Mesothelial cell of epicardium (in vitro differentiated cells): ENCODE measurements at places on chromosomes 5 and 9. TPM values are rescaled to one million over a fixed set of nuclear protein-coding genes. Genes with fewer than 3 reads are reported as not detected.

- H3K27me3 ChIP-seq: no peaks in the 10 kb centered on the region
- H3K4me1 ChIP-seq: no peaks in the 10 kb centered on the region
- H3K36me3 ChIP-seq: peaks cover 4% of the 10 kb centered on the region
Measured at GRCh38 chr5:62794456-62794855, 215.8 kb downstream of the LRRC70 start.

DNA sequence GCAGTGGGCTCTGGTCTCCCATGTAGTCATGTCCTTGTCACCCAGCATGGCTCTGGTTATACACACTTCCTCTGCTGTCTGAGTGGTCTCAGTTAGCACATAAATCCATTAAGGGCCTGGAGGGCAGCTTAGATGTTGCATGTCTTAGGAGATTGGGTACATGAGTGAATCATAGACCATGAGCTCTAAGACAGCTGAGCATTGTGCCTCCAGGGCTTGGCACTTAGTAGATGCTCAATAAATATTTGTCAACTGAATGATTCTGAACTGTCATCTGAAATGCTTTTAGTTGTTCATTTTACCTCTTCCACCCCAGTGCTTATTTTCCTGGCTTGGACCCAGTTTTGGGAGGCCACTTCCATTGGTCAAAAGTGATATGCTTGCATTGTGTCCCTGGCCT lies 135.6 kb downstream of the BOD1 start:
- peaks cover 56% of the 10 kb centered on the region for H3K27me3 ChIP-seq
- H3K4me1 ChIP-seq: no peaks in the 10 kb centered on the region
- no peak for DNase-seq
- H3K4me3 ChIP-seq: no peak overlapping the region
- no peak overlapping the region for H3K27ac ChIP-seq
- no peaks in the 10 kb centered on the region for H3K36me3 ChIP-seq

DNA sequence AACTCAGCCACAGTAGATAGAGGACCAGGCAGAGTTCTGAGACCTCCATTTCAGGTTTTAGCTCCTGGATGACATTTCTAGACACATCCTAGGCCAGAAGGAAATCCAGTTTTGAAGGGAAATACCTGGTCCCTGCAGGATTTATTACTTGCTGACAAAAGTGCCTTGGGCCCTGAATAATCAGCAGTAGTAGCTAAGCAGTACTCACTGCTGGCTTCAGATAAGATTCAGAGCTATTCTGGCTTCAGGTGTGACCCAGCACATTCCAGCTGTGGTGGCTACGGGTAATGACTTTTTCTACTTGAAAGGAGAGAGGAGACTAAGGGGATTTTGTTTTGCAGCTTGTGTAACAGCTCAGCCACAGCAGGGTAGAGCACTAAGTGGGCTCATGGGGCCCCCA lies 34.0 kb downstream of the NDUFAF2 start:
- peaks cover 5% of the 10 kb centered on the region for H3K36me3 ChIP-seq
- no peaks in the 10 kb centered on the region for H3K27me3 ChIP-seq
- H3K4me3 ChIP-seq: no peak overlapping the region
- no peak overlapping the region for H3K27ac ChIP-seq

GRCh38 chr9:134970198-134970597 lies 52.5 kb upstream of the FCN1 start:
- no peak for DNase-seq
- H3K4me3 ChIP-seq: no peak overlapping the region
- no peak overlapping the region for H3K27ac ChIP-seq
- H3K27me3 ChIP-seq: peaks cover 56% of the 10 kb centered on the region

GRCh38 chr9:133769511-133770075 lies 31.4 kb upstream of the SARDH start:
- peak; percentile 16 for DNase-seq
- no peak overlapping the region for H3K4me3 ChIP-seq
- peaks cover 43% of the 10 kb centered on the region for H3K36me3 ChIP-seq
- H3K27me3 ChIP-seq: no peaks in the 10 kb centered on the region
- no peak overlapping the region for H3K27ac ChIP-seq

DNA sequence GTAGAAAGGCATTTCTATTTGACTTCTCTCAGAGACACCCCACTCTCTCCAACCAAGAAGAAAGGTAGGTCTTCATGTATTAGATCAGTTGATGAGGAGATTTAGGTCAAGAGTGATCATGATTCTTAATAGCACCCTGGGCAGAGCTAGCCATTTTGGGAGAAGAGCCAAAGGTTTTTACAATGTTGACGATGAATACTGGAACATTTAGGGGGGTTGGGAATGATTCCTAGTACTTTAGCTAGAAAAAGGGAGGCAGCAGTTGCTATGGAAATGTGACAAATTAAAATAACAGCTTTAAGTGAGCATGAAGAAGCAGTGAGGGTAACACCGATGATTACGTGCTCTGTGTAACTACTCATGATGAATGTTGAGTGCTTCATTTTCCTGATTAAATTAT lies 9.5 kb upstream of the RPS23 start:
- no peak overlapping the region for H3K4me3 ChIP-seq
- H3K4me1 ChIP-seq: peaks cover 5% of the 10 kb centered on the region
- DNase-seq: no peak
- H3K36me3 ChIP-seq: no peaks in the 10 kb centered on the region

GRCh38 chr5:169095976-169096375 lies 205.0 kb downstream of the SLIT3 start:
- H3K36me3 ChIP-seq: no peaks in the 10 kb centered on the region
- peaks cover 3% of the 10 kb centered on the region for H3K27me3 ChIP-seq
- no peak overlapping the region for H3K27ac ChIP-seq
- peaks cover 18% of the 10 kb centered on the region for H3K4me1 ChIP-seq

GRCh38 chr9:116870566-116870965 lies 183.5 kb downstream of the TRIM32 start:
- peaks cover 4% of the 10 kb centered on the region for H3K4me1 ChIP-seq
- no peak for DNase-seq

GRCh38 chr5:177494346-177495195 lies 2.8 kb downstream of the PDLIM7 start:
- H3K4me1 ChIP-seq: peaks cover 55% of the 10 kb centered on the region
- peak; percentile 69 for DNase-seq
- H3K36me3 ChIP-seq: peaks cover 13% of the 10 kb centered on the region
- peak overlapping the region; percentile 74 for H3K4me3 ChIP-seq
- no peaks in the 10 kb centered on the region for H3K27me3 ChIP-seq

GRCh38 chr9:125748446-125749099 lies 1.4 kb downstream of the PBX3 start:
- H3K27me3 ChIP-seq: no peaks in the 10 kb centered on the region
- peaks cover 42% of the 10 kb centered on the region for H3K4me1 ChIP-seq
- H3K36me3 ChIP-seq: peaks cover 2% of the 10 kb centered on the region
- DNase-seq: no peak
- H3K4me3 ChIP-seq: peak overlapping the region; percentile 93

GRCh38 chr5:153212471-153212870 lies 278.0 kb upstream of the GRIA1 start:
- no peak overlapping the region for H3K27ac ChIP-seq
- H3K36me3 ChIP-seq: no peaks in the 10 kb centered on the region
- DNase-seq: no peak
- no peaks in the 10 kb centered on the region for H3K4me1 ChIP-seq
- H3K4me3 ChIP-seq: no peak overlapping the region

DNA sequence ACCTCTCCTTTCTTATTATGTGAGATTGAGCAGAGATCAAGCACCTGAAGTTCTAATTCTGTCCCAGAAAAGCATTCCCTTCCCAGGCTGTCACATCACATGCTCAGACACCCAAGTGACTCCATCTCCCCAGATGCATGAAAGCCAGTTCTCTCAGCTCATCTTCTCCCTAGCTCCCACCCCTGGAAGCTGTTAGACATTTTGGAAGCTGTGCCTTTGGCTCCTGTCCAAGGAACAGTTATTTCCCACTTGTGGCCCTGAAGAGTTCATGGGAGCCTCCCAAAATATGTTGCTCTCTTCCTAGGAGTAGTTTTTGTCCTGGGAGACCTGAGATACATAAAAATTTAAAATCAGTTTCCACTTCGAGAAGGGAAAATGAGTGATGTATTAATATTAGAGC lies 161.4 kb upstream of the GAS1 start:
- H3K27ac ChIP-seq: no peak overlapping the region
- peaks cover 4% of the 10 kb centered on the region for H3K36me3 ChIP-seq
- H3K27me3 ChIP-seq: no peaks in the 10 kb centered on the region
- peaks cover 36% of the 10 kb centered on the region for H3K4me1 ChIP-seq

GRCh38 chr5:39717176-39717897 lies 292.6 kb upstream of the DAB2 start:
- no peaks in the 10 kb centered on the region for H3K36me3 ChIP-seq
- no peak overlapping the region for H3K27ac ChIP-seq
- no peak overlapping the region for H3K4me3 ChIP-seq
- no peaks in the 10 kb centered on the region for H3K27me3 ChIP-seq
- no peak for DNase-seq

DNA sequence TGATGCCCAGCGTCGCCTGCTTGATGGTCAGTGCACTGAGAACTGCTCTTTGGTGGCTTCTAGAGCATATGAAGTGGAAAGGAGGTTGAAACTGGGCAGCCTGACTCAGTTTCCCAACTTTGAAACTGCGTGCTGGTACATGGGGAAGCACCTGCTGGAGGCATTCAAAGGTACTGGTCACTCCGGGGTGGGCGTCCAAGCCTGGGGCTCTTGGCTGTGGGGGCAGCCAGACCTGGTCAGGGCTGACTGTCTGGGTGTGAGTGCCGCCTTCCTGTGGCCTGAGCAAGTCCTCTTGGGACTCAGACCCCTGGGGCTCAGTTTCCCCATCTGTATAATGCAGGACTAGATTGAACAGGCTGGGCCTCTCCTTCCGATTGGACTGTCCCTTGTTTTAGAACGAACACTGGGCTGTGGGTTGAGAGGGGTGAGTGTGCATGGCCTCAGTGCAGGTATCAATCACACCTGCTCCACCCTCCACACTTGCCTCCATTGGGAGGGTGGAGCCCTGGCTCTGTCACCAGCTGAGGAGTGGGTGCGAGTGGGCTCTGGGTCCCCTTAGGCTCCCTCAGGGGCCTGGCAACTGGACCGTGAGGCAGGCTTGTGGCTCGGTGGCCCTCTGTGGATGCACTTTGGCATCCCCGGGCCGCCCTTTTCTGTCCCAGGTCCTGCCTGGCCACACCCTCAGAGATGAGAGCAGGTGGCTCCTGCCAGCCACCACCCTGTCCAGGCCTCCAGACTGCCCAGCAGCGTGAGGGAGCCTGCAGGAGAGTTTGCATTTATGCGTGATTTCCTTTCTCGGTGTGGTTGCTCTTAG lies 80.2 kb downstream of the PHF2 start:
- peaks cover 33% of the 10 kb centered on the region for H3K36me3 ChIP-seq
- no peaks in the 10 kb centered on the region for H3K4me1 ChIP-seq
- no peak overlapping the region for H3K27ac ChIP-seq
- H3K27me3 ChIP-seq: no peaks in the 10 kb centered on the region
- H3K4me3 ChIP-seq: no peak overlapping the region

GRCh38 chr5:147445090-147445489 lies 64.8 kb downstream of the DPYSL3 start:
- H3K36me3 ChIP-seq: peaks cover 13% of the 10 kb centered on the region
- H3K4me1 ChIP-seq: peaks cover 74% of the 10 kb centered on the region
- no peak overlapping the region for H3K4me3 ChIP-seq
- no peak for DNase-seq
- no peaks in the 10 kb centered on the region for H3K27me3 ChIP-seq

- no peak for DNase-seq
- peaks cover 7% of the 10 kb centered on the region for H3K4me1 ChIP-seq
- no peaks in the 10 kb centered on the region for H3K36me3 ChIP-seq
- H3K4me3 ChIP-seq: no peak overlapping the region
Measured at GRCh38 chr5:102087906-102088305, 208.2 kb downstream of the SLCO4C1 start.

DNA sequence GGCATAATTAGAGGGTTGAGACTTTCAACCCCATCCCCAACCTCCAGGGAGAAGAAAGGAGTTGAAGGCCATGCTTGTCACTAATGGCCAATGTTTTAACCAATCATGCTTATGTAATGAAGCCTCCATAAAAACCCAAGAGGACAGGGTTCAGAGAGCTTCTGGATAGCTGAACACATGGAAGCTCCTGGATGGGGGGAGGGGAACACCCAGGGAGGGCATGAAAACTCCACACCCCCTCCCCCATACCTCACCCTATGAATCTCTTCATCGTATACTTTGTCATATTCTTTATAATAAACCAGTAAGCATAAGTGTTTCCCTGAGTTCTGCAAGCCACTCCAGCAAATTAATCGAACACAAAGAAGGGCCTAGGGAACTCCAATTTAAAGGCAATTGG lies 81.7 kb downstream of the ALDH7A1 start:
- H3K4me1 ChIP-seq: peaks cover 29% of the 10 kb centered on the region
- no peak for DNase-seq
- no peaks in the 10 kb centered on the region for H3K27me3 ChIP-seq
- H3K27ac ChIP-seq: no peak overlapping the region
- no peaks in the 10 kb centered on the region for H3K36me3 ChIP-seq

- no peak overlapping the region for H3K4me3 ChIP-seq
- no peaks in the 10 kb centered on the region for H3K4me1 ChIP-seq
- H3K27me3 ChIP-seq: peaks cover 22% of the 10 kb centered on the region
Measured at GRCh38 chr9:68629042-68629441, 76.0 kb upstream of the PIP5K1B start.

GRCh38 chr5:641331-641765 lies 29.2 kb downstream of the CEP72 start:
- peaks cover 18% of the 10 kb centered on the region for H3K36me3 ChIP-seq
- no peaks in the 10 kb centered on the region for H3K4me1 ChIP-seq
- no peak overlapping the region for H3K4me3 ChIP-seq
- no peak overlapping the region for H3K27ac ChIP-seq

PCDHAC2 gene
- 12.1 to 12.7 TPM (median 12.4 TPM) in 3 replicates for total RNA-seq

NR2F1 gene
- 19.7 to 21.4 TPM (median 20.3 TPM) in 3 replicates for total RNA-seq

ARRDC3 gene
- total RNA-seq: 43.8 to 49.9 TPM (median 45.9 TPM) in 3 replicates

ASS1 gene
- total RNA-seq: 94.8 to 110 TPM (median 98.0 TPM) in 3 replicates

RICTOR gene
- 44.4 to 48.6 TPM (median 46.4 TPM) in 3 replicates for total RNA-seq

SLC45A2 gene
- 0.45 to 0.63 TPM (median 0.62 TPM) in 3 replicates for total RNA-seq

CTSV gene
- total RNA-seq: 8.3 to 8.9 TPM (median 8.6 TPM) in 3 replicates

CAVIN4 gene
- total RNA-seq: 4.3 to 4.9 TPM (median 4.8 TPM) in 3 replicates
